ENCODE measurements at places on chromosomes 2 and 18.

- no peak for DNase-seq
Observed at GRCh38 chr2:79980816-79981215, 323.7 kb downstream of the LRRTM1 start.

DNA sequence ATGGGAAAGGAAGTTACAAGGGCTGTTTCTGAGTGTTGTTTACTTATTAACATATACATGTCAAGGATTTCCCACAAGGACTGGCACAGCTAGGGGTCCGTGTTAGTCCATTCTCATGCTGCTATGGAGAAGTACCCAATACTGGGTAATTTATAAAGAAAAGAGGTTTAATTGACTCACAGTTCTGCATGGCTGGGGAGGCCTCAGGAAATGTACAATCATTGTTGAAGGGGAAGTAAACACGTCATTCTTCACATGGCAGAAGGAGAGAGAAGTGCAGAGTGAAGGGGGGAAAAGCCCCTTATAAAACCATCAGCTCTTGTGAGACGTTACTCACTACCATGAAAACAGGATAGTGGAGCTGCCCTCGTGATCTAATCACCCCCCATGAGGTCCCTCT lies 128.9 kb upstream of the CELF4 start:
- DNase-seq: no peak

- no peak for DNase-seq
Observed at GRCh38 chr2:231549446-231550239, 19.4 kb upstream of the NMUR1 start.

GRCh38 chr18:53941601-53942338 lies 282.7 kb downstream of the MBD2 start:
- no peak for DNase-seq

- DNase-seq: no peak
Observed at GRCh38 chr2:145935016-145935415, 1415.1 kb upstream of the ZEB2 start.

DNA sequence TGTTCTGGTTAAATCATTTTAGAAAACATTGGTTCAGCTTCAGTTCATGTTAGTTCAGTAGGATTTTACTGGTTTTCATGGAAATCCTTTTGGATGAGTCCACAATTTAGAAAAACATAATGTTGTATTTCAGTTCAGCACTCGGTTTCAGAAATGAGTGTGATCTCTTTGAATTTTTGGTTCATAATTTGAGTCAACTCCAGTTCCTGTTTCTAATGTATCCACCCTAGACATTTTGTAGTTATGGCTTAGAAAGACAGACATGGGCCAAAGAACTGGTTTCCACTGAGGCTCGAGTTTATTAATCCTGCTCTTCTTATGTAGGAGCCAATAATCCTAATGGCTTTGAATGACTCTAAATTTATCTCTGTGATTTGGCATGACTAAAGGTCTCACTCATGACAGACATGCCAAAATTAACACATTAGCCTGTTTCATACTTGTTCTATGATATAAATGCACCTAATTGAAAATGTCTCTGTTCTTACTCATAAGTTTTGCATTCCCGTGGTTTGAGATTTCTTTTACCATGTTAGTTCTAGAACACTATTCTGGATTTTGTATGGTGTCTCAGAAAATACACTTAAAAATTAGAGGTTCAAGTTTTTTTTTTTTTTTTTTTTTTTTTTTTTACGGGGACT lies 82.3 kb upstream of the SPRED2 start:
- no peak for DNase-seq

DNA sequence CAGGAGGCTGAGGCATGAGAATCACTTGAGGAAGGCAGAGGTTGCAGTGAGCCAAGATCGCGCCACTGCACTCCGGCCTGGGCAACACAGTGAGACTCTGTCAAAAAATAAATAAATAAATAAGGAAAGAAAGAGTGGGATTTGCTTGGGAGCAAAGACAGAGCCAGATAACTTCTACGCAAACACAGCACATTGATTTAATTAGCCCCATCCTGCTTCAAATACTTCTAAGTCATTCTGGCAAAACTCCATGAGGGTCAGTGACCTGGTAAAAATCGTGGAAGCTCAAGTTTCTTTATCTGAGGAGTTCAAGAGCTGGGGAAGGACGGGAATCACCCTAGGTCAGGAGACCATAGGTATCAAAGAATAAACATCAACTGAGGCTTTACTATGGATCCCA lies 70.6 kb upstream of the TCF7L1 start:
- no peak for DNase-seq

GRCh38 chr2:15355386-15355785 lies 205.7 kb downstream of the NBAS start:
- DNase-seq: no peak

GRCh38 chr18:78659057-78659456 lies 320.6 kb upstream of the SALL3 start:
- no peak for DNase-seq

DNA sequence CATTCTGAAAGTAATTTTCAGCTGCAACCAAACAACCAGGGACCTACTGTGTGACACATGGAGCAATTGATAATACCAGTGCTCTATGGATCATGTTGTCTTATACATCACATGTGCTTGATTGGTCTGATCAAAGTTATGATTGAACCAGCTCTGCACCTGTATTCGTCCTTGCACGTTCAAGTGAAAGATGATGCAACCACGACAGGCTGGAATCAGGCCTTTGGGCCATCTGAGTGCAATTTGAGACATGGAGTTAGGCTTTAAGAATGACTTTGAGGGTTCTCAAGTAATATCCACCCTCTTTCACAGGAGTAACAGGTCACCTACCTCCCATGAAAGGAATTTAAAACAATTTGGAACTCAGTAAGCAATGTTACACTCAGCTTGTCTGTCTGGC lies 165.2 kb downstream of the SLC8A1 start:
- no peak for DNase-seq

DNA sequence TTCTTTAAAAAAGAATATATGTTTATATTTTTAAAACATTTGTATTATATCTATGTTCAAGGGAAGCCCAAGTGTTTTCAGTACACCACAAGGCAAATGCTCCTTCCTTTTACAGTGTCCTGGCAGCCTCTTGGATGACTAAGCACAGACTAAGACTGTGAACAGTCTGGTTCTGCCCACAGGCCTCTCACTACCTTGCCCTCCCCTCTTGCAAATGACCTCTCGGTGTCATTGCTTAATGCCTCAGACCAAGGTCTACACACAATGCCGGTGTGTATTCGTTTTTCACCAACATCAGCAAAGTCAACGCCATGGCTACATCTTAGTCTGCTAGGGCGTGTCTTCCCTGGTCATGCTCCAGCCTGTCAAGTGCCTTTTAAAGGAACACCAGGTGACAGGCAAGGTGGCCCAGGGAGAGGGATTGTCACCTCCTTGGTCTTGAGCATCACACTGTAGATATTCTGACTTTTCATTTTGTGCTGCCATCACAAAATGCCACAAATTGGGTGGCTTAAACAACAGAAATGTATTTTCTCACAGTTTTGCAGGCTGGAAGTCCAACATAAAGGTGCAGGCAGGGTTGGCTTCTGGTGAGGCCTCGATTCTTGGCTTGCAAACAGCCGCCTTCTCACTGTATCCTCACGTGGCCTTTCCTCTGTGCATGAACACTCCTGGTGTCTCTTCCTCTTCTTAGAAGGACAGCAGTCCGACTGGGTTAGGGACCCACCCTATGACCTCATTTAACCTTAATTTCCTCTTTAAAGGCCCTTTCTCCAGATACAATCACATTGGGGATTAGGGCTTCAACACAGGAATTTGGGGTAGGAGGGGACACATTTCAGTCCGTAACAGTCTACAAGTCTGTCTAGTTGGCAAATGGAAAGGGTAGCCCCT lies 266.5 kb downstream of the KLHL29 start:
- no peak for DNase-seq

DNA sequence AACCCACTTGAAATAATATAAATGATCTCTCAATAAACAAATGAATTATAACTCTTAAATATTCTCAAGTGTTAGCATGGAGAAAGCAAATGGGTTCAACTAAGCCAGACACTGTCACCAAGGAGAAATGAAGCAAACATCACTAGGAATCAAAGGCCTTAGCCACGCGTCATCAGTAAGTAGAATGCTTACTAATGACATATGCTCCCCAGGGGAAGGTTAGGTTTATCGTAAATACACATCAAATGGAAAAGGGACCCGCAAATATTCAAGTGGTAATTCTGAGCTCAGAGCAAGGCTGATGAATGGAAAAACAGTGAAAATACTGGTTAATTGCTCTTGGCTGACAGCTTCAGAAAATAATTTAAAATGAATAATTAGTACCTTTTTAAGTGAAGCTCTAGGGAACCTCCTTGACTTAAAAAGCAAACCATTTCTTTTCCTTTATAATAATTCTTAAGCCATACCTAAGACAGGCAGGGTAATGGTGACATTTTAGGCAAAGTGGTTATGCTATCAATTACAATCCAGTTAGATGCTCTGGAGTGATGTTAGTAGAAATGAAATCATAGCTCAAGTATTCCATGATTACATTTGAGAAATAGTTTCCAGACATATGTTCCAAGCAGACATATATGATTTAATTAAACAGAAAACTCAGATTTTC lies 101.5 kb downstream of the ALPK2 start:
- DNase-seq: no peak

GRCh38 chr2:202037086-202037485 lies 3.4 kb downstream of the FZD7 start:
- DNase-seq: no peak

DNA sequence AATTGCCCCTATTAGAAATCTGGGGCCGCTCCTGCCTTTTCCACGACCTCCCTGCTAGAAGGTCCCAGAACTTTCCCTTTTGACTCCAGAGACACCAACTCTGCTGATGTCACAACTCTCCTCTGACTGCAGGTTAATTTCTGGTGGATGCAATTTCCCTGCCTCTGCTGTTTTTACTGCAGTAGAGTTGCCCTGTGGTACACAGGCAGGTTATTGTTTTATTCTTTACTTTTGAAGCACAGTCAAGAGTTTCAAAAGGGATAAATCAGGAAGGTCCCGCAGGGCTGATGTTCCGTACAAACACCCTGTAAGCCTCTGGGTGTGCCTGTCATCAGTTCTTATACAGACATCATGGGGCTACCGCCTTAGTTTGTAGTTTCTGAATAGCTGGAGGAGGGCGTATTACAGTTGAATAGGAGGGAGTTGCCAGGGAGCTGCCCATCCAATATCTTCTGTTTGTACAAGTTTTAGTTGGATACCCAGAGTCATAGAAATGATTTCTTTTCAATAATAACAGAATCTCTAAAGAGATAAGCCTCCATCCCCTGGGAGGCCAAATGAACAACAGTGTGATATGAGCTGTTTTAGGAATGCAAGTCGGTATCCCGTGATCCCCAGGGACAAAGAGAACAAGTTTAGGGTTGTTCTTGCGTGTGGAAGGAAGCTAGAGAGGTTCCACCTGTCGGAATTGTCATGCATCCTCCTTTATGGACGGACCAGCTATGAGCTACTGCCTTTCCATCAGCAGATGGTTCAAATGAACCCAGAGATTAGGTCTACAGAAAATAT lies 108.4 kb upstream of the COPS8 start:
- no peak for DNase-seq

- no peak for DNase-seq
Observed at GRCh38 chr18:42047721-42048120, 92.7 kb downstream of the PIK3C3 start.

Measured in stimulated activated CD8-positive, alpha-beta memory T cell treated with anti-CD3 and anti-CD28 coated beads, Interleukin-4, amount 100 ng/mL, for 4 hours (primary cell).